RPMI7951 (cell line): ENCODE measurements at places on chromosomes 1 and 21.

GRCh38 chr1:2415337-2415736 lies 3.0 kb upstream of the PEX10 start:
- no peak for DNase-seq

- peak; percentile 81 for DNase-seq
These were observed 559 bp upstream of the AGRN start for GRCh38 chr1:1019122-1019999.

DNA sequence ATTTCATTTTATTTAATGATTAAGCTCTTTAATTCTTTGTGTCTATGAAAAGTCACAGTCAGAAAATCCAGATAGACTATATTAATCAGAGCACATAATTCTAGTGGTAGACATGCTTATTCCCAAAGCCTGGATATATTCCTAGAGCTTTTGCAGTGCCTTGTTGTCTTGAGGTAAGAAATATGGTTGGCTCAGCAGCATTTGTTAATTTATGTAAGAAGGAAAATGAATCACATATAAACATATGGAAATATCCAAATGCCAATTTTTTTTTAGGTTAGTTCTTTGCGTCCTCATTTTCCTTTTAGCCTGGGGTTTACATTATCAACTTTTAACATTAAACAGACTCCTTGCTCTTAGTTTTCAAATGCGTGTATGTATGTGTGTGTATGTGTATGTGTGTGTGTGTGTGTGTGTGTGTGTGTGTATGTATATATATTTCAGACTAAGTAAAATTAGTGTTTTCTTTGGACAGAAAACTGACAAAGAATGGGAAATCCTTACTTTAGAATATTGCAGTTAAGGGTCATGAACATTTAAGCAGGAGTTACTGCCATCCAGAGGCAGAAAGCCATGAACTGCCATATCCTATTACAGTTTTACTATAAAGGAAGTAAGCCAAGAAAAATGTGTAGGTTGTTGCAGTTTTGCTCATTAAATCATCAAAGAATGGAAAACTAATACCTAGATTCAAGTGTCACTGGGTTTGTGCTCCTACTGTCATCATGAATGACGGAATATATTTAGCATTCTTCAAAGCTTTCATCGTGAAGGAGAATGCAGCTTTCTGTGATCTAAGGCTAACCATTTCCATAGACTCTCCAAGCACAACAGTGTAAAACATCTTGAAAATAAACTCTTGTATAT lies 477.1 kb upstream of the NR5A2 start:
- no peak for DNase-seq

- no peak for DNase-seq
These were observed 135.0 kb downstream of the SYT14 start for GRCh38 chr1:210072896-210073504.

GRCh38 chr1:15290382-15290781 lies 43.4 kb downstream of the FHAD1 start:
- DNase-seq = peak; percentile 86

GRCh38 chr1:105793536-105794146 lies 1262.8 kb upstream of the PRMT6 start:
- DNase-seq = peak; percentile 3

DNA sequence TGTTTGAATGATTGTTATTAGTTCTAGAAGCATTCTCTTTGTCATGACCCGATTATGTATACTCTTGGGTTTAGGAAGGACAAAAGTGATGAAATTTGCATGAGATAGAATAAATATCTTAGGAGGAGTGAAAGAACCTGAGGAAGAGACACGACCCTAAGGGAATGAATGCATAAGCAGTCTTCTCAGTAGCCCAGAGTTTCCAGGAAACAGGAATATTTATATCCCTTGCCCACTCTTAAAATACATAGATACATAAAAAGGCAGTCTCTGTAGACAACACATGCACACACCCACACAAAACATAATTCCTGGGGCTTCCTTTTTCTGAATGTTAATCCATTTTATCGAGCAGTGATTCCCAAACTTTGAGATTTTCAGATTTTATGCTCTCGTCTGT lies 19.4 kb downstream of the CLEC20A start:
- DNase-seq = no peak

DNA sequence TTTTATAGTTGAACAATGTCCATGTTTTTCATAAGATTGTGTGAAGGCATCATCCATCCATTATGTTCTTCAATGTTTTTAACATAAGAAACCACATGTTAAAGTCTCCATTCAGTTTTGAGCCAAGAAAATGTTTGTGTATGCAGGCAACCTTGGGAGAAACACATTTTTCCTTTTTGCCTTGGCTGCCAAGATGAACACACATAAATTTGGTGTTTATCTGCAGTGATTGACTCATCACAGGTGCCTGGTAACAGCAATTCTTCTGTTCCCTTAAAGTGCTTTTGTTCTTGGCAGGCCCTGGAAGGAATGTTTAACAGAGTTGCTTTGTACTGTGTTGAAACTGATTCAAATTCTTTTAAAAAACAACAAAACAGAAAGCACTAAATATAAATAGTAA lies 709.9 kb upstream of the ADGRL4 start:
- DNase-seq = no peak

- DNase-seq = peak; percentile 27
These were observed 873 bp upstream of the PI4KB start for GRCh38 chr1:151327903-151328674.
